ENCODE measurements at places on chromosomes 16 and 17.

GRCh38 chr16:71288570-71288889 is 672 bp downstream of the CMTR2 start:
- DNase-seq, result no peak

GRCh38 chr17:46878055-46878454 is 26.7 kb downstream of the WNT9B start:
- DNase-seq, result no peak

GRCh38 chr17:8857919-8858318 is 9.6 kb downstream of the PIK3R6 start:
- DNase-seq, result peak; percentile 65

- no peak for DNase-seq
These were observed 85.2 kb downstream of the KSR1 start for GRCh38 chr17:27541301-27542023.

DNA sequence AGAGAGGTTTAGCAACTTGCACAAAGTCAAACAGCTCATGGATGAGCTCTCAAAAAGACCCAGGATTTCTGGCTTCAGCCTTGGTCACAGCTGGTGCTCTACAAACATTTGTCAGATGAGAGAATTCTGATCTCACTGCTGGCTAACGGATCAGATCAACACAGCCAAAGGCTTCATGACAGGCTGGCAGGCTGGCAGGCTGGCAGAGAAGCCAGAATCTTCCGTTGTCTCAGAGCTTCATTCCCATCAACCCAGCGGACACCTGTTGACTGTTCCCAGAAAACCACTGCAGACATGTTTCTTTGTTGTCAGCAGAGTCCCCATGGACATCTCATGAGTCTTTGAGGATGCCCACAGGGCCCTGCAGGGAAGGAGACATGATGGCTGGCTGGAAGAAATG is 303.8 kb upstream of the ASIC2 start:
- DNase-seq, result no peak

DNA sequence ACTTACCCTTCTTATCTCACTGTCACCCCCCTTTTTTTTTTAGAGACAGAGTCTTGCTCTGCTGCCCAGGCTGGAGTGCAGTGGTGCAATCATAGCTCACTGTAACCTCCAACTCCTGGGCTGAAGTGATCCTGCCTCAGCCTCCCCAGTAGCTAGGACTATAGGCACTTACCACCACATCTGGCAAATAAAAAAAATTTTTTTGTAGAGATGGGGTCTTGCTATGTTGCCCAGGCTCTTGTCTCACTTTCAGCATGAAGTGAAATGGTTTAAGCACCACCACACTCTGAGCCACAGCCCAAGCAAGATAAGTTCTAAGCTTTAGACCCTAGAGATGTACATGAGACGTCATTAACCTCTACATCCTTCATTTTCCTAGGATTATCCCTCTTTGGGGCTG is 34.5 kb upstream of the EFCAB13 start:
- no peak for DNase-seq

GRCh38 chr16:17380613-17381012 is 90.1 kb downstream of the XYLT1 start:
- DNase-seq, result no peak

- DNase-seq, result no peak
These were observed 146.2 kb downstream of the PARN start for GRCh38 chr16:14483819-14484385.

GRCh38 chr17:1617620-1618174 is 10.9 kb downstream of the SLC43A2 start:
- no peak for DNase-seq

- DNase-seq, result no peak
These were observed 90.2 kb downstream of the CDH8 start for GRCh38 chr16:61946019-61946418.

DNA sequence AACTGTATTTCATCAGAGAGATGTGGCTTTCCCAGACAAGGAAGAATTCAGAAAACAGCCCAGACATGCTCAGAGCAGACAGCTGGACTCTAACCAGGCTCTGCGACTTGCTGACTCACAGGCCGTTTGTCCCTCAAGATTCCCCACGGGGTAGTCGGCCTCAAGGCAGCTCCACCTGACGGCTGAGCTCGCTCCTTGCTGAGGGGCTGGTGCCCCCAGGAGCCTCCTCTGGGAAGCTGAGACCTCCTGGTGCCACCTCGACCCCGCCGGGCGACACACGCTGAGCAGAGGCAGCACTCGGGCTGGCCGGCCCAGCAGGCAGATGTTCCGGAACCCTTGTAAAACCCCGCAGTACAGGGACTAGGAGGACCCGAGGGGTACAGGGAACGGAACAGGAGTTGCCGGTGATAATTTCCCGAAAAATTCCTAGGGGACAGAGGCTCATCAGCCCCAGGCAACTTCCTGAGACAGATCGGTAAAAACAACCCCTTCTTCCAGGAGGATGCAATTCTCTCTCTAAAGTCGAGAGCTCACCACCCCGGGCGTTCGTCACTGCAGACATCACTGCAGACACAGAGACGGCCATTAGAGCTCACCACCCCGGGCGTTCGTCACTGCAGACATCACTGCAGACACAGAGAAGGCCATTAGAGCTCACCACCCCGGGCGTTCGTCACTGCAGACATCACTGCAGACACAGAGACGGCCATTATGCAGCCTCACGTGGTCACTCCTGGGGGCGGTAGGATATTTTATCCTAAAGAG is 19.9 kb downstream of the RPH3AL start:
- no peak for DNase-seq

DNA sequence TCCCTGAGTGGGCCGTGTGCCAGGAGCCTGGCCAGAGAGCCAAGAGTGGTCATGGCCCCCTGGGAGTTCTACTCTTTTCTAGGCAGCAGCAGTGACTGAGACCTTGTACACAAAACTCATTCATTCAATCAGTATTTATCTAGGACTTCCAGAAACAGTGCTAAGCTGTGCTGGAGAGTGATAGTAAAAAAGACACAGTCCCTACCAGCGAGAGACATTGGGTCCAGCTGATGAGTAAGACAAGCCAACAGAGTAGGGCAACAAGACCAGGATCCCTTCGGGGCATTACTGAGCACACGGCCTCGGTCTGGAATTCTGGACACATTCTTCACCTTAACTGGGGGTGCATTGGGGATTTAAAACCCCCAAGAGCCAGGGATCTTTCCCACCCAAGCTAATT is 20.2 kb downstream of the CBX4 start:
- no peak for DNase-seq

DNA sequence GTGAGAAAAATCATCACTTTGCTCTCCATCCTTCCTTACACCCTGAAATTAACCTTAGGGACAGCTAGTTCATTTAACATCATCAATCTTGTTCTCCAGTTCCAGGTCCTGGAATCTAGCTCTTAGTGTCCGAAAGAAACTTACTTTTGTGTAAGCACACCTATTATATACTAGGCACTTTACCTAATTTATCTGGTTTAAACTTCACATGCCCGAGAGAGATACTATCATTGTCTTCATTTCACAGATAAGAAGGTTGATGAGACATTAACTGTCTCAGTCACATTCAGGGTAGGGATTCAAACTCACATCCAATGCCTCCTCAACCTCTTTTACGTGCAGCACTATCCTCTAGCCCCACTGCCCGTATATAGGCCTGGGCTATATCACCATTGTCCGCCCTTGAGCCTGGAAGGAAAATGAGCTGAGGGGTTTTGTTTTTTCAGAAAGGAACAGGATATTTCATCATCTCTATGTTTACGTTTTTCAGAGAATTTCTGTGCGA is 501 bp upstream of the AP2B1 start:
- peak; percentile 21 for DNase-seq
